ENCODE measurements at places on chromosomes 6 and 20.

DNA sequence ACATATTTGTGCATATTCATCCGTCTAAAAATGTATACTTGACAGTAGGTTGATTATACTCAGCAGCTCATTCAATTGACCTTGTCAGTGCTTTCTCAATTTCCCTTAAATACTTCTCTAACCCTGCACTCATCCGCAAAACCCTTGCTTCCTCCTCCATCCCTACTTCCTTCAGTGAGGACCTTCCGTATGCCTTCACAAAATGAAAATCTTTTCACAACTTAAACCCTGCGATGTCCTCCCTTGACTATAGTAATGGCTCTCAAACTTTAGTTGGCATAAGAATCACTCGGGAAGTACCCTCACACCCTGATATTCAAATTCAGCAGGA lies 5.2 kb downstream of the MBOAT1 start:
- DNase-seq: no peak

DNA sequence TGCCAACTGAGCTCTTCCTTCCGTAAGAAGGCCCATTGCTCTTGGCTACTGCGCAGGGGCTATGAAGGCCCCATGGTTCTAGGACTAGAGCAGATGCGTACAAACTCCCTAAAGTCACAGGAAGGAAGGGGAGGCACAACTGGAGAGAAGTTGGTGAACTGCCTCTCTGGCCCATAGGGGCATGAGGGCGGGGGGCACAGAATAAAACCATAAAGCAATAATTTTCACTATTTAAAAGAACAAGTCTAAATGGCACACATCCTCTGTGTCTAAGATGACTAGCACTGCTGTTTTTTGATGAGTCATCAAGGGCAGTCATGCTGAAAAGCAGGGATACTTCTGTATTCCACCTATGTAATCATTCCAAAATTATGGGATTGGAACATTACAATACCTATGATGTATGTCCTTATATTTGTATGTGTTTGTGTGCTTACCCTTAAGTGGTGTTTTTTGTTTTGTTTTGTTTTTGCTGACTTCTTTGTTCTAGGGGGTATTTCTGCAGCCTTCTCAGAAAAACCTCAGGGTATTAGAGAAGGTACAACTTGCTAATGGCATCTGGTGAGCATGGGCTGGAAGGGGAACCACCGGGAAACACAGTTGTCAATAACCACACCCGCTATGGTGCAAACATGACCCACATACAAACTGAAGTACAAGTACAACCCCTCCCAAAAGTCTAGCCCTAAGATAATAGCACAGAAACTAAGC lies 36.9 kb downstream of the B4GALT5 start:
- DNase-seq: peak; percentile 74

GRCh38 chr6:2579804-2580570 lies 170.7 kb downstream of the MYLK4 start:
- DNase-seq: no peak

GRCh38 chr6:37731888-37732287 lies 34.2 kb upstream of the MDGA1 start:
- DNase-seq: peak; percentile 36

DNA sequence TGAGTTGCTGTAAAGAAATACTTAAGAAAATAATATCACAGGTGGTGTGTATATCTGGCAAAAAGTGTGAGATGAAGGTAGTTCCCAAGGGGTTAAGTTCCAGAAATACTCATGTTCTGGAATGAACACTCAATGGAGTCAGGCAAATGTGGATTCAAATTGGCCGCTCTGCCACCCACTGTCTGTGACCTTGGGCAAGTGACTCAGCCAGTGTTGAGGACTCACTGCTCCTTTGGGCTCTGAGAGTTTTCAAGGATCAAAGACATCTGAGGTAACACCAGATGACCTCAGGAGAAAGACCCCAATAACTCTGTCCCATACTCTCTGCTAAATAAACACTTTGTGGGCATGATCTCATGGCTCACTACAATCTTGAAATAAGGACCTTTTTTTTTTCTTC lies 59.2 kb upstream of the EYA2 start:
- no peak for DNase-seq

DNA sequence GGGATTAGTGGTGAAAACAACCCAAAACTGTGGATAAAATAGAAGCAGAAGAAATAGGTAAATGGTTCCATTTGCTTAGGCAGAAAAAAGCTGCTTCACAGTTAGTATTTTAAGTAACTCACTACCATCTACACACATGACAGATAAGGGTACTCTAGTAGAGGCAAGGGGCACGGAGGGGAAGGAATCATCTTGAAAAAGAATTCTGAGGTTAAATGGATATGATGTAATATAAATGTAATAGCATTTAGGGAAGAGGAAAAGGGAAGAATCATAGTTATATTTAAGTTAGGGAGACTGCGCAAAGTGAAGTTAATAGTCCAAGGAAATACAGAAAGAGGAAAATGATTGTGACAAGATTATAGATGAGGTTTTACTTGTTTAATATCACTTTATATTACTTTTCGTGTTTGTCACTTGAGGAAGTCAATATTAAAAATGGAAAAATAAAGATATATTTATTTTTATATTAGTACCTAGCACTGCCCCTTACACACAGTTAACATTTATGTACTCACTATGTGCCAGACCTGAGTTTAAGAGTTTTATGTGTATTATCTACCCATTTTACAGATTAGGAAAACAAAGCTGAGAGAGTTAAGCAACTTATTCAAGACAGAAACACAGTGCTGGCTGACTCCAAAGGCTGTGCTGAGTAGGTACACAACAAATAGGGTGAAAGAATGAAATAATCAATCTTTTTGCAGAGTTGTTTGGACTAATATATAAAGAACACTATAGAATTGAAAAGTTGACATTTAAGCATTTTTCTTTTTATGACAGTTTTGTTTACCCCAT lies 128.1 kb downstream of the REV3L start:
- DNase-seq: no peak

- no peak for DNase-seq
Observed at GRCh38 chr6:14964556-14965270, 281.2 kb upstream of the JARID2 start.

GRCh38 chr6:24666641-24667377 lies at the start of the genes ACOT13 and TDP2:
ACOT13 (plus strand) TSS chr6:24667077; CDS start chr6:24667264, 187 bp downstream.
TDP2 (minus strand) TSS chr6:24666899; CDS start chr6:24666862, 37 bp downstream.
- DNase-seq: peak; percentile 98

Measured in CD4-positive, alpha-beta T cell treated with Interleukin-4 for 1 hour (primary cell).